ENCODE measurements at places on chromosomes 2 and 18.
A peak's percentile ranks its signal among the peaks of the same experiment; 100 is the strongest.

DNA sequence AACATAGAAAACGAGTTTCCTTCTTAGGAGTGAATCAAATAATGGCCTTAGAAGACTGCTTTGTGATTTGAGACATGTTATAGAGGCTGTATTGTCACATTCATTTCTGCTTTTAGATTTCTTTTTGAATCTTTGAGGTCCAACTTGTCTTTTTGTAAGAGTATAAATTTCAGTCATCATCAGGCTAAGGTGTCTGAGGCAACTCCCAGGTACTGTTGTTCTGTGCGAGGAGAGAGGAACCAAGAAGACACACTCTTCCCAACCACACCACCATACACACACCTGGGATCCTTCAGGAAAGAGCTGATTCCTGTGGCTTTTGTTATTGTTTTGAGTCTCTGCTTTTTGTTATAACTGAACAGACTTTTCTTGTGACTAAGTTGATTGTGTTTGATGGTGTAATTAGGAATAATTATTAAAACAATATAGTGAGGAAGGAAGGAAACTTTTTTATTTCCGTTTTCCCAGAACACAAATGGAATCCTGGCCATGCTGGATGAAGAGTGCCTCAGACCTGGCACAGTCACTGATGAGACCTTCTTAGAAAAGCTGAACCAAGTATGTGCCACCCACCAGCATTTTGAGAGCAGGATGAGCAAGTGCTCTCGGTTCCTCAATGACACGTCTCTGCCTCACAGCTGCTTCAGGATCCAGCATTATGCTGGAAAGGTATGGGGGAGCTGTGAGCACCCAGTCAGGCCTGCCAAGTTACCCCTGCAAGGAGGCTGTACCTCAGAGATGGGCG lies 140.4 kb downstream of the MYO1B start:
- no peak for DNase-seq

DNA sequence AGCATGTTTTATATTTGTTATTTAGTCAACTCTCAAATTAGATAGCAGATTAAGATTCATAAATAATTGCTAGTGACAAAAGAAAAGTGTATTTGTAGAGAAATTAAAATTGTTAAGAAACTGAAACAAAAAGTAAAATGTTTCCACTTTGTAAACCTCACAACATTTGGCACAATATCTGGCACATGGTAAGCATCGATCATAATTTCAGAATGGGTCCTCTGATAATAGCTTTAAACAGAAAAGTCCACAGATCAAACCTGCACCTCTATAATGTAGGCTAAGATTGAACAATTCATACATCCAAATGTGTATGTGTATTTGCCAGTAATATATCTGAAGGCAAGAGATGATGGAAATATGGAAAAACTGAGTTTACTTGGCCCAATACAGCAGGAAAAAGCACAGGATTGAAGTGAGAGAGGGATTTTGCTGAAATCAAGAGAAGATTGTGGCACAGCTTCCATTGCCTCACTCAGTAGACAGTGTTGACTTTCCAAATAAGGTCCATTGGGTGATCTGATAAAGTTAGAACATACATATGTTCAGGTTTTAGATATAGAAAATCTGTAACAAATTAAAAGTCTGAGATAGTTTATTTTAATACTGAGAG lies 39.4 kb downstream of the COBLL1 start:
- DNase-seq = no peak

DNA sequence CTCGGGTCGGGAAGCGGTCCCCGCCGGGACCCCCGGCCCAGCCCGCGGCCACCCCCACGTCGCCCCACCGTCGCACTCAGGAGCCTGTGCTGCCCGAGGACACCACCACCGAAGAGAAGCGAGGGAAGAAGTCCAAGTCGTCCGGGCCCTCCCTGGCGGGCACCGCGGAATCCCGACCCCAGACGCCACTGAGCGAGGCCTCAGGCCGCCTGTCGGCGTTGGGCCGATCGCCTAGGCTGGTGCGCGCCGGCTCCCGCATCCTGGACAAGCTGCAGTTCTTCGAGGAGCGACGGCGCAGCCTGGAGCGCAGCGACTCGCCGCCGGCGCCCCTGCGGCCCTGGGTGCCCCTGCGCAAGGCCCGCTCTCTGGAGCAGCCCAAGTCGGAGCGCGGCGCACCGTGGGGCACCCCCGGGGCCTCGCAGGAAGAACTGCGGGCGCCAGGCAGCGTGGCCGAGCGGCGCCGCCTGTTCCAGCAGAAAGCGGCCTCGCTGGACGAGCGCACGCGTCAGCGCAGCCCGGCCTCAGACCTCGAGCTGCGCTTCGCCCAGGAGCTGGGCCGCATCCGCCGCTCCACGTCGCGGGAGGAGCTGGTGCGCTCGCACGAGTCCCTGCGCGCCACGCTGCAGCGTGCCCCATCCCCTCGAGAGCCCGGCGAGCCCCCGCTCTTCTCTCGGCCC lies 13.6 kb downstream of the SPEG start:
- peak; percentile 44 for DNase-seq

GRCh38 chr2:217153510-217153909 lies 293.6 kb upstream of the TNP1 start:
- DNase-seq = no peak

DNA sequence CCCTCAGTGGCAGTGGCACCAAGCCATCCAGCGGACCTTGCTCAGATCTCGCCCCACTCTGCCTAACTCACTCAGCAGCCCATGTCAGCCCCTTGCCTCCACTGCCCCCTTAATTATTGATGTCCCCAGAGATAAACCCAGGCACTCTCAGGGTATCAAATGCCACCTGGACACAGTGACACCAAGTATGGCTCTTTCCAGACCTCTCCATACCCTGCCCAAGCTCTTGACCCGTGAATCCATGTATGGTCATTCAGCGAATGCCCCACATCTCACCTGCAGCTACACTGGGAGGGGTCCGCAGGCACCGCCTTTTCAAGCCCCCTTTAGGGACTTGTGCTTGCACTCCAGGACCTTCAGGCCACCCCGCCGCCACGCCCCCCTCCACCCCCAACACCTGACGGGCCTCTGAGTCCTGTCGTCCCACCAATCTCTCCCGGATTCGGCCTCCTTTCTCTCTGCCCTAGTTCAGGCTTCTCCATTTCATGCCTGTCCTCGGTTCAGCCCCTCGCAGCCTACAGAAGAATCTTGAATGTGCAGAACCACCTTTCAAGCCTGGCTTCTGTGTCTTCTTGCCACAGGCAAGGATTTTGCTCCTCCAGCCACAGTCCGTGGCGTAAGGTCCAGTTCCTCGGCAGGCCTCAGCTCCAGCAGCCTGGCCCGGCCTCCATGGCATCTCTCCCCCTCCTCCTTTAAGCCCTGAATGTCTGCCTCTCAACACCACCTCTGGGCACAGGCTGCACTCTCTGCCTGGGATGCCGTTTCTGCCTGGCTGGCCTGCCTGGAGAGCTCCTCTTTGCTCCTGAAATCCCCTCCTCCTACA lies 54.1 kb upstream of the ODC1 start:
- no peak for DNase-seq

DNA sequence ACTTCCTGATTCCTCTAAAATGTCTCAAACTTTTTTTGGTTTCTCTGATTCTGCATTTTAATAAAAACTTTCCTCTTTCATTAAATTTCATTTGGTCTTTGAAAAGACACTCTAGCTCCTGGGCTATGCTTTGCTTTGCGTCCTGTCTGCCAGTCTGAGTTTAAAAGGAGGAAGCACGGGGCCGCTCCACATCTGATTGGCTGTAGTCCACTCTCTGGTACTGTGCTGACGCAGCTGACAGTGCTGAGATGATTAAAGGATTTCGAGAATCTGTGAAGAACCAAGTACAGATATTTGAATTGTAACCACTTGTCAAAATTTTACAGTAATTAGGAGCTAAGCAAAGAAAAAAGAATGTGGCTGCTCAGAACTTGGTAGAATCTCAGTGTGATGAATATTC lies 199.6 kb upstream of the HNMT start:
- no peak for DNase-seq
